Jurkat, Clone E6-1 (cell line): ENCODE measurements at places on chromosomes 3 and 15.

DNA sequence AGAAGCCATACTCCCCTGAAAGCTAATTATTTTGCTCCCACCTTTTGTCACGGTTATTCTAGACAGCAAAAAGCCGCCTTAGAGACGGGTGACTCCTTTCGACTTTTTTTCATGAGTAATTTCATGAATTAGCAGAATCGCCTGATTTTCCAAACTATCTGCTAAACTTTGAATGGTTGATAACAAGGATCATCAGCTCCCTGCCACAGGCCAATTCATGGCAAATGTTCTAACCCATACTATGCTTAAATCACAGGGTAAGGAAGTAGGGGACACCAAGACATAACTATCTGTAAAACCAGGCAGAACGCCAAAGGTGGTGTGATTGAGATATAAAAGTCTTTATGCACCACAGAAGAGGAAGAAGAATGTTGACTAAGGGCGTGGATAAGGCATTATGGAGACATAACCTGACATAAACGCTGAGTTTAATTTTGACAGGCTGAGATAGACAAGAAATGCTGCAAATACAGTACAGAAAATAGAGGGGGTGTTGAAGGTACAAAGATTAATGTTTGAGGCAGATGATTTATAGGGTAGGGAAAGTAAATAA lies 891 bp upstream of the DMXL2 start:
- no peak for DNase-seq

- no peak for DNase-seq
Measured at GRCh38 chr3:5276934-5277333, 89.4 kb downstream of the EDEM1 start.

- DNase-seq: no peak
Measured at GRCh38 chr3:127026036-127026435, 43.1 kb downstream of the PLXNA1 start.

DNA sequence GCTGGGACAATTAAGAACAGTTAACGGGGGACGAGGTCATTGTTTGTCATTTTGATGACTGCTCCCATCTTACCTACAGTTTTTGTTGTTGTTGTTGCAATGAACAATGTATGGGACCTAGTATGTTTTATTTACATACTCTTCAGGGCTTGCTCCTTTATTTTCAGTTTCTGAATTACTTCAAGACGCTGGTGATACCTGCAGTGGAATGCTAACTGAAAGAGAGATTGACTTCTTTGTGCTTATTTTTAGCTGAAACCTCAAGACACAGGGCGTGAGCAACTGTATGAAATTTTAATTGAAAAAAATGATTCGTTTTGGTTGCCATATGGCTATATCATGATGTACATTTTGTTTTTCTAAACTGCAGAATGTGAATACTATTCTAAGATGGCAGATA lies 297.9 kb downstream of the EDEM1 start:
- no peak for DNase-seq

DNA sequence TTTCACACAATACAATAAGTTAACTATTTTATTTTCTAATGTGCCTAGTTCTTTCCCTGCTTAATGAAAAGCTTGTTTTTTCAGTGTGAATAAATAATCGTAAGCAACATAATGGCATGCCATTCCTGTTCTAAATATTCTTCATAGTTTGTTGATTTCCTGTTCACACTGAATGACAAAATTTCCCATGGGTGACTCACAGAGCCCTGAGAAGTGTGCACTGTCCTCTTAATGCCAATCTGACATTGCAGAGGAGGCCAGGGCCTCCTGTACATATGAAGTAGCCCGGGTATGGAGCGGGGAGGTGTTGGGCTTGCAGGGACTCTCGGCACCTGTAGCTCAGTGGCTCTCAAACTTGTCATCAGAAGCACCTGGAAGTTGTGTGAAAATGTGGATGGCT lies 24.3 kb downstream of the CCR3 start:
- no peak for DNase-seq

GRCh38 chr15:32878342-32878741 lies 160.5 kb downstream of the GREM1 start:
- no peak for DNase-seq

DNA sequence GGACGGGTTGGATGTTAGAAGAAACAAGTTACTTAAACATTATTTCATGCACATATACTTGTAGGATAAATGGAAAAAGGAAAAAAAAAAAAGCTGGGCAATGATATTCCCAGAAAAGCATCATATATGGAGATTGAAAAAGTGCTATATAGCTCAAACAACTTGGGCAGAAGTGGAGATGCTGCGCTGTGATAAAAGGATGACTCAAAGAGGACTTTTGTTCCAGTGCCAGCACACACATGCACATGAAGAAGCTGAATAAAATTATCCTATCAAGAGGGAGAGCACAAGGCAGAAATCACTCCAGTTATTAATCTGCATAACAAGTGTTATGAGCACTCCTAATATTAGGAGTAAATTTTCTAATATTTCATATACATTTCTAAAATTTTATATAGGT lies 30.9 kb downstream of the FRMD4B start:
- no peak for DNase-seq

GRCh38 chr15:93170329-93170728 lies 81.3 kb upstream of the RGMA start:
- DNase-seq: no peak

DNA sequence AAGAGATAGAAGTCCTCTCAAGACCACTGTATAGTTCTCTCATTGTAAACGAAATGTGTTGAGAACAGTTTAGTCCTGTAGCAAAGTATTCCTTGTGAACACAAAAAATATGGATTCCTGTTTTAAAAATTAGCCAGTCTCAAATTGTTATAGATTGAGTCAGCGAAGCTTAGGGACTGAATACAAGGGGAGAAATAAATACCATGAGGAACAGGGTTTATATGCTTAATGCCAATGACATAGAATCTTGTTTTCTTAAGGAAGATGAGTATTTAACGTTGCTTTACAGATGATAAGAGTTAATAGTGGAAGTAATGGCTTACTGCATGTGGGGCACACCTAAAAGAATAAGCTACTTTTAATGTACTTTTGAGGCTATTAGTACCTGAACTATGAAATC lies 37.9 kb downstream of the SETD5 start:
- no peak for DNase-seq

- DNase-seq: no peak
Measured at GRCh38 chr3:135325726-135326235, 530.7 kb downstream of the EPHB1 start.

- DNase-seq: no peak
Measured at GRCh38 chr3:115388166-115388565, 235.1 kb upstream of the GAP43 start.

DNA sequence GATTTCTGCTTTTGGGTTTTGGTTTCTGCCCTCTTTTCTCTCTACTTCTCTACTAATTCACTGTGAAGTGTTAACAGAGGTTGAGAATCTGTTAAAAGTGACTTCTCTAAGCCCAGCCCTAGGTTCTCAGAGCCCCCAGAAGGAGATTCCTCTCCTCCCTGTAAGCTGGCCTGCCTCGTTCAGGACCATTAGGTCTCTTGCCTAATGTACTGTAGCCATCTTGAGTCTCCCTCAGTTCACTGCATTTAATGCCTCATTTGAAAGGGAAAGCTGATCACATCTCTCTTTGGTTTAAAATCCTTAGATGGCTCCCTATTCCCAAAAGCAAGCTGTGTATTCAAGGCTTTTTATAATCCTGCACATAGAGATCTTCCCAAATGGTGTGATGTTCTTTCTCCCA lies 16.3 kb downstream of the RTP1 start:
- no peak for DNase-seq

- no peak for DNase-seq
Measured at GRCh38 chr3:44224131-44224530, 17.6 kb upstream of the TOPAZ1 start.

- no peak for DNase-seq
Measured at GRCh38 chr3:16063603-16064002, 110.9 kb upstream of the GALNT15 start.

DNA sequence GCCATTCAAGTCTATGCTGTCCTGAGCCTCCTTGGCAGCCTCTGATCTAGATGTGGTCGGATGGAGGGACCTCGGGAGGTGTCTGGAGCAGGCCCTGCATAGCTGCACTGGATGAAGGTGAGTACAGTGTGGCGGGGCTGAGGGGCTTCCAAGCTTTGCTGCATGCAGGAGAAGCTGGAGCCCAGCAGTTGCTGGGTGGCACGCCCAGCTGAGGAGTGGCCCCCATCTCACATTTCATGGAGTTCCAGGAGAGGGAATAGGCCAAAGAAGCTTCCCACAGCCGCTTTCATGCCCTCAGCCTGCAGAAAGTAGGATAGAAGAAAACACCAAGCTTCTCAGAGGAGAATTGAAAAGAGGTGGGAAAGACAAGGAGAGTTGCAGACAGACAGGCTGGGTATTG lies 48.3 kb upstream of the PRR20G start:
- DNase-seq: no peak

- DNase-seq: peak; percentile 26
Measured at GRCh38 chr15:80059786-80060355, 395 bp downstream of the ZFAND6 start.

GRCh38 chr3:133188996-133189395 lies 150.8 kb downstream of the TMEM108 start:
- no peak for DNase-seq

DNA sequence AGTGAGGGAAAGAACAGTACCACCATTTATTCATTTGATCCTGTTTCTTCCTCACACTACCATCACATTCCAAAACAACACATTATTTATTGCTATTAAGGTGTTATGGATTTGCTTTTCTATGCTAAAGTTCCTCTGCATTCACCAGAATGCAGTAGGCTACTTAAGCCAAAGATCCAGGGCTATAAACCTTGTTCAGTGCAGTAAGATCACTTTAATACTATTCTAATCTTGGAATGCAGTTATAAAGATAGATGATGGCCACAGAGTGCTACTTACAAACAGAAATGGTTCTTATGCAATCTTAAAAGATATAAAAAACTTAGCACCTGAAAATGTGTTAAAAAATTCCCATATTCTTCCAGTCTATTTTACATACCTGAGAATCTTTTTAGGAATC lies 107.5 kb upstream of the TSPAN3 start:
- no peak for DNase-seq

DNA sequence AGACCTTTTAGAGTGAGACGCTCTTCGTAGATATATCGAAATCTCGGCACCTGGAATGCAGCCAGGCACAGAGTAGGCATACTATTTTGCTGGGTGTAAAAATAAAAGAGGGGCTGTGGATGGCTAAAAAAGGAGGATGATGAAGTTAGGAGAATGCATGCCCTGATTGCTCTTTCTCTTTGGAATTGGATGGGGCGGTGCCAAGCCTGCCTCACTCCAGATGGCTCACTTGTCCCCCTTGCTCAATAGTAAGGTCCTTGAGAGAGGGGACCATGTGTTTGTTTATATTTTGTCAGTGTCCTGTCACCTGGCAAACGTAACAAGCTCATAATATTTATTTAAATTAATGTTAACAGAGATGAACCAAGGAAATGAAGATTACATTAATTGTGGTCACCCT lies 33.0 kb downstream of the SNRK start:
- DNase-seq: no peak

DNA sequence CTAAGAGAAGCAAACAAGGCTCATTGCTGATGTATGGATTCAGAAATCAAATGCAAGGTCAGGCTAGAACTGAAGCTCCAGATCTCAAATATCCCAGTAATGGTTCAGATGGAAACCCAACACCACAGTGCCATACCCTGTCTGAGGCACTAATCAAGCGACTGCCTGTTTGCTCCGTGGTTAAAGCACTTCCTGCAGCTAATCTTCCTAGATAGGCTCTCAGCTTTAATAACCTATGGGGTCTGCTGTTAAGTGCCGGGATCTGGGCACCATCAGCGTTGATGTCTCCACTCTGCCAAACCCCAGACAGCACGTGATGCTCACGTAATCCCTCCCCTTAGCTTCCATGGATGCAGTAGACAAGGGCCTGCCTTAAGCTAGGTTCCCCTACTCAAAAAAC lies 262.6 kb downstream of the MECOM start:
- DNase-seq: no peak

DNA sequence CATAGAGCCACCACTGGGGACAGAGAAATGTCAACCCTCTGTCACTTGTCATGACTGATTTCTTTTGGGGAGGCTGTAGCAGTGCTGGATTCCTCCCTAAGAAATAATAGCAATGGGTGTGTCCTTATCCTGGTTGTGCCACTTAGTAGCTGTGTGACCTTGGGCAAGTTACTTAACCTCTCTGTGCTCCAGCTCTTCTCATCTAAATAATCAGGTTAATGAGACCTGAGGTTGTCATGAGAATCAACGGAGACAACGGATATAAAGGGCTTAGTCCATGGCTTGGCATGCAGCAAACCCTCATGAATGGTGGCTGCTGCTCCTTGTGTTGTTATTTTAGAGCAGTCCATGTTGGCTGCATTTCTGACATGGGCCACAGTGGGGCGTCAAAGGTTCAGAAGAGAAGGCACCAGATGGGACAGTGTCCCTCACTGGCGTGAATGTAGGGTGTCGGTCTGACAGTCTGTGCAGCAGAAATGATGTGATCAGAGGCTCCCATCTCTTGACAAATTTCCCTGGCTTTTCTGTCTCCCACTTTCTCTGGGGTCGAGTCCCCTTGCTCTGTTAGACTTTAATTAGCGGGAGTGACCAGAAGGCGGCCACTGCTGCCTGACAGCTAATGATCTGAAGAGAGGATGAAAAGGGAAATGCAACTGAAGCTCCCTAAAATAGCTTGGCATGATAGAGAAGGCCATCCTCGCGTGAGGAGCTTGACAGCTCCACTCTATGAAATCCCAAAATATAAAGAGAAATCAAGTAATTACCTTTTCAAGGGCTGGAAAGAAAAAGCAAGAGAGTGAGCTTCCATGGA lies 209.4 kb downstream of the CADPS start:
- peak; percentile 35 for DNase-seq

DNA sequence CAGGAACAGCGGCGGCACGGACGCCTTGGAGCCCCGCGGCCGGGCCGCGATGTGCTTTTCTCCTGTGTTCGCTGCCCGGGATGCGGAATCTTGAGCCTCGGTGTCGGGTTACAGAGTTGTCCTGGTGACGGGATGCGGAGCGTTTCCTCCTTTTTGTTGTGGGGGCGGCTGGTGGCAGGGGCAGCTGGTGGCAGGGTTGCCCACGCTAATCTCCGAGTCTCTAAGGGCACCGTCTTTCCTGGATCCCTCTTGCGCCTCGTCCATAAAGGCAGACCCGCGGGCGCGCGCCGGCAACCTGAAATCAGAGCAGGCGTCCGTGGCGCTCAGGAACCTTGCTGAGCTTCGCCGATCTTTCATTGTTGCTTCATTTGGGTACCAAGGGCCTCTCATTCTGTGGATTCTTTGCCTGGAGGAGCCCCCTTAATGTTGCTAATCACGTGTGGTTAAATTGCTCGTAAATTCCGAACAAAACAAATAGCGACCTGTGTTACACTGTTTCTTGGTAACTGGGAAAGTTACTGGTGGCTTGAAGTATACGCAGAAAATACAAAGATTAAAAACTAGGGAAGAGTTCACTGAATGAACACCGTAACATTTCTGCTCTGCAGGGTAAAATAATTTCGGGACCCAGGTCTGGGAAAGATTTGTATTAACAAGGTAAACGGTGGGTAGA lies 844 bp upstream of the PFN2 start:
- DNase-seq: peak; percentile 42

- DNase-seq: peak; percentile 20
Measured at GRCh38 chr3:143951351-143951971, 20.2 kb upstream of the DIPK2A start.

DNA sequence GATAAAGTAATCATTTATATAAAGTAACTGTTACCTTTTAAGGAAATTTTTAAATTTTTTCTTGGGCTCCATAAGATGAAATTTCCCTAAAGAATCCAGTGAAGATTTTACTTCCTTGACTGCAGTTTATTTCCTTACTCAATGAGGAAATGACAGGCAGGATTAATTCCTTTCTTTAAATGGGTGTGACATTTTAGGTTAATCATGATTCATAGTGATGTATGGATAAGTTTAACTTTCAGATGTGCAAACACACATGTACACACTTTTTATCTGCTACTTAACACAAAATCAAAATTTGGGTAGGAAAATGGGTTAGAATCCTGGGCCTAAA lies 11.2 kb upstream of the LEO1 start:
- no peak for DNase-seq
